Muscle of leg (tissue), 16 donors: ENCODE measurements at places on chromosomes 13 and 19. TPM values are rescaled to one million over a fixed set of nuclear protein-coding genes. Genes with fewer than 3 reads are reported as not detected.

GRCh38 chr13:58032676-58033460, 401.3 kb downstream of the PCDH17 start:
- no peak overlapping the region for H3K4me3 ChIP-seq
- peak; percentile 9 for DNase-seq
- H3K4me1 ChIP-seq, result no peaks in the 10 kb centered on the region
- no peak overlapping the region for H3K27ac ChIP-seq

- H3K27me3 ChIP-seq, result no peaks in the 10 kb centered on the region
- H3K4me1 ChIP-seq, result peaks cover 10% of the 10 kb centered on the region
- H3K4me3 ChIP-seq, result no peak overlapping the region
- H3K36me3 ChIP-seq, result no peaks in the 10 kb centered on the region
- H3K27ac ChIP-seq, result peak overlapping the region; percentile 45
- DNase-seq, result no peak
These were observed 167.2 kb downstream of the NDFIP2 start for GRCh38 chr13:79648191-79648590.

DNA sequence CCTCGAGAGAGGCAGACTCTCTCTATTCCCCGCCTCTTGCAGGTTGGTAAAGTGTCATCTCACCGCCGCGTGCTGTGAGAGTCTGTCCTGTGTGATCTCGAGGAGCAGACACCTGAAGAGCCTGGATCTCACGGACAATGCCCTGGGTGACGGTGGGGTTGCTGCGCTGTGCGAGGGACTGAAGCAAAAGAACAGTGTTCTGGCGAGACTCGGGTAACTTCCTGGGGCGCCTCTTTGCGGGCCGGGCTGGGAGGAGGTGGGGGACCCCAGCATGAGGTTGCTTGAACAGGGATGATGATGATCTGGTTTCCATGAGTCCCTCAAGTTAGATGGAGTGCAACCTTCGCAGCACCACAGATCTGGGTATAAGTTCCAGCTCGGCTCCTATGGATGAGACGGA, 67.0 kb downstream of the NLRP5 start:
- H3K4me3 ChIP-seq, result no peak overlapping the region
- no peak for DNase-seq
- H3K36me3 ChIP-seq, result no peaks in the 10 kb centered on the region
- no peaks in the 10 kb centered on the region for H3K4me1 ChIP-seq
- H3K27ac ChIP-seq, result no peak overlapping the region

DNA sequence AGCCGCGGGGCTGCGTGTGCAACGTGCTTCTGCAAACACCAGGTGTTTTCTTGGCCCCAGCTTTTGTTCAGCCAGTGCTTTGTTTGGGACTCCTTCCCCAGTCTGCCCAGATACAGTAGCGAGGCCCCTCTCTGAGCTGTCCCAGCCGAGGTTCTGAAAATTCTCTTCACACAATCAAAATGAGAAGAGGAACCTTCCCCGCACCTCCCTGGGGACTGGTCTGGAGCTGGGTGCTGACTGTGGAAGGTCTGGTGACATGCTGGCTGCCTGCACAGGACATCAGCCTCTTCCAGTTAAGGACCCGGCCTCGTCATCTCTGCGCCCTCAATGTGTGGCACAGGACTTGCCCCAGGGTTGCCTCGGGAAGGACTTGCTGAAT, 4.2 kb downstream of the ATP4A start:
- H3K4me3 ChIP-seq, result no peak overlapping the region
- no peaks in the 10 kb centered on the region for H3K36me3 ChIP-seq
- no peak for DNase-seq
- H3K4me1 ChIP-seq, result peaks cover 3% of the 10 kb centered on the region
- H3K27me3 ChIP-seq, result peaks cover 49% of the 10 kb centered on the region
- no peak overlapping the region for H3K27ac ChIP-seq

DNA sequence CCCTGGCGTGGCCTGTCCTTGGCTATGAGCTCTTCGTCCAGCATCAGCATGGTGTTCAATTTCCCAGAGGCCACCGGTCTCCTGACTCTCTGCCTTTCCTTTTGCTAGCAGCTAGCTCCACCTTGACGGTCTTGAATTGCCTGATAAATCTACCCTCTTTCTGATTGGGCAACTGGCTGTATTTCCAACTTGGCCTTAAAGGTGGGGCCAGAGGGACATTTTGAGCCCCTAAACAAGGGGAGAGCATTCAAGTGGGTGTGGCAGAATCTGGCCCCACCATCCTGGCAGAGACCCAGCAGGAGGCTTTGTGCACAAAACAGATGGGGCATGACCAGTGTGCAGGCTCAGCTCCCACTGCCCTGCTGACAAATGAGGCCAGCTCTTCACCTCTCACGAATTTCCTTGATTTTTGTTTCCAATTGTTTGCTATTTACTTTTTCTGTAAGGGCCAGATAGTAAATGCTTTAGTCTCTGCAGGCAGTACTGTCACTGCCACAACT, 148.9 kb upstream of the VSTM2B start:
- no peak overlapping the region for H3K4me3 ChIP-seq
- no peaks in the 10 kb centered on the region for H3K36me3 ChIP-seq
- H3K27me3 ChIP-seq, result peaks cover 28% of the 10 kb centered on the region
- peaks cover 13% of the 10 kb centered on the region for H3K4me1 ChIP-seq
- H3K27ac ChIP-seq, result no peak overlapping the region

GRCh38 chr13:21100994-21101757, 39.8 kb upstream of the LATS2 start:
- H3K4me3 ChIP-seq, result no peak overlapping the region
- H3K27me3 ChIP-seq, result no peaks in the 10 kb centered on the region
- no peaks in the 10 kb centered on the region for H3K36me3 ChIP-seq
- DNase-seq, result no peak
- H3K27ac ChIP-seq, result no peak overlapping the region

GRCh38 chr19:3980353-3981251, 4.7 kb downstream of the EEF2 start:
- peaks cover 85% of the 10 kb centered on the region for H3K36me3 ChIP-seq
- peaks cover 26% of the 10 kb centered on the region for H3K4me1 ChIP-seq
- DNase-seq, result peak; percentile 9
- no peak overlapping the region for H3K4me3 ChIP-seq
- no peaks in the 10 kb centered on the region for H3K27me3 ChIP-seq

- no peaks in the 10 kb centered on the region for H3K36me3 ChIP-seq
- no peaks in the 10 kb centered on the region for H3K27me3 ChIP-seq
- no peaks in the 10 kb centered on the region for H3K4me1 ChIP-seq
- DNase-seq, result no peak
These were observed 276.1 kb downstream of the NALCN start for GRCh38 chr13:101140087-101140770.

GRCh38 chr19:16778796-16779411, 50.3 kb upstream of the SIN3B start:
- H3K4me1 ChIP-seq, result no peaks in the 10 kb centered on the region
- H3K36me3 ChIP-seq, result no peaks in the 10 kb centered on the region
- H3K27ac ChIP-seq, result no peak overlapping the region

- H3K27ac ChIP-seq, result no peak overlapping the region
- no peak for DNase-seq
- H3K27me3 ChIP-seq, result no peaks in the 10 kb centered on the region
- no peaks in the 10 kb centered on the region for H3K36me3 ChIP-seq
- H3K4me3 ChIP-seq, result no peak overlapping the region
These were observed 6.3 kb downstream of the SPINT2 start for GRCh38 chr19:38270587-38271167.

GRCh38 chr13:42458193-42458592, 115.8 kb upstream of the TNFSF11 start:
- no peak overlapping the region for H3K27ac ChIP-seq
- no peaks in the 10 kb centered on the region for H3K4me1 ChIP-seq
- DNase-seq, result no peak

- peaks cover 5% of the 10 kb centered on the region for H3K4me1 ChIP-seq
- H3K36me3 ChIP-seq, result no peaks in the 10 kb centered on the region
These were observed at the start of gene SYT3 for GRCh38 chr19:50639121-50640112. Gene SYT3 (minus strand): TSS chr19:50639881. CDS start chr19:50637411, 2,470 bp downstream.

DNA sequence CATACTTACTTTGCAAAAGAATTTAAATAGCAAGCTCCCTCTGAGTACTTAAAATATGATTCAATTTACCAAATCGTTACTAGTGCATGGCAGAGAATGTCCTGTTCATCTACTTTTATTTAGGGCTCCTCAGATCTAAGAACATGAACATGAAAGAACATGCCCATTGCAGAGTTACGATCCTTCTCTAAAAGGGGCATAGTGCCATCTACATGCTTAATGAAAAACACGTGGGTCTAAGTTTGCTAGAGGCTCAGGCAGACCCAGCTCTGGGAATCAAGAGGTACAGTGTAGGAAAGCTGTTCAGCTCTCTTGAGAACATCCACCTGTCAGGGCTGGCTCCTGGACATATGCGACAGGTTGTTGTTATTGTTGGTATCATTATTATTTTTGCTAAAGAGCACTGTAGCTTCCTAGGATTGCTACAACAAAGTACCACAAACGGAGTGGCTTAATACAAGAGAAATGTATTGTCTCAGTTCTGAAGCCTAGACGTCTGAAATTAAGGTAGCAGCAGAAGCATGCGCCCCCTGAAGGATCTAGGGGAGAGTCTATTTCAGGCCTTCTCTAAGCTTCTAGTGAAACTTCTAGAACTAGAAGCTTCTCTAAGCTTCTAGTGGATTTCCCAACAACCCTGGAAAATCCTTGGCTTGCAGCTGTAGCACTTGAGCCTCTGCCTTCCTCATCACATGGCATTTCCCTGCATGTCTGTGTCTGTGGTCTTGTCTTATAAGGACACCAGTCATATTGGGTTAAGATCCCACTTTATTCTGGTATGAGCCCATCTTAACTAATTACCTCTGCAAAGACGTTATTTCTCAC, 133.9 kb downstream of the DCT start:
- no peaks in the 10 kb centered on the region for H3K27me3 ChIP-seq
- DNase-seq, result no peak
- H3K36me3 ChIP-seq, result no peaks in the 10 kb centered on the region

TMEM143 gene
- total RNA-seq, result 4.1 TPM

CCL25 gene
- total RNA-seq, result not detected
